Forelimb muscle (tissue), 1 donor: ENCODE measurements at places on chromosomes 7 and 10. TPM values are rescaled to one million over a fixed set of nuclear protein-coding genes. Genes with fewer than 3 reads are reported as not detected.

DNA sequence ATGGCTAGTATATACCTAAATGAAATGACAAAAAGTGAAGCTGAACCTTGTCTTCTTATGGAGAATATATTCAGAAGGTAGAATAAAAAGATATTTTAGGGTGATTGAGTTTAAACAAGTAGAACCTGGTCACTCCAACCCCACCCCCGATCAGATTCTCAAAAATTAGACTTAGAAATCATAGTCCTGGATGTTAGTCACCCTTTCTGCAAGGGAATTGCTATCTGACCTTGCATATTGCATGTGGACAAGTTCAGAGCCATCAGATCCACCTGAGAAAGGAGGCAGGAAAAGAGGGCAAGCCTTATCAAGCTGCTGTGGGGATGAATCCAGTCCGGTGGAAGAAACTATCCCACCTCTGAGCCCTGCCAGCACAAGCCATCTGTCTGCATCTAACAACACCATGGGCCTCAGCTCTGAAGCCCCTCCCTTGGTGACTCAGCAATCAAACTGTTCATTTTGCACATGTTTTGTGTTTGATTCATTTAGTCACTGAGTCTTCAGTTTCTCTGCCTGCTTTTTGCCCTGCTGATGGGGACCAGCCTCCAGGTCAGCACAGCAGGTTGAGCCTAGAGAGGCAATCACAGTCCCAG, 727.3 kb downstream of the AUTS2 start:
- no peak for DNase-seq

- DNase-seq, result no peak
Measured at GRCh38 chr10:10223131-10223530, 794.5 kb upstream of the CELF2 start.

The TFPI2 gene
- polyA plus RNA-seq, result 1.6 TPM

GRCh38 chr7:1015196-1016121, 28.9 kb upstream of the GPR146 start:
- DNase-seq, result no peak

The CDHR1 gene
- 0.96 TPM for polyA plus RNA-seq

GRCh38 chr10:12081470-12081869, 12.7 kb downstream of the DHTKD1 start:
- no peak for DNase-seq

DNA sequence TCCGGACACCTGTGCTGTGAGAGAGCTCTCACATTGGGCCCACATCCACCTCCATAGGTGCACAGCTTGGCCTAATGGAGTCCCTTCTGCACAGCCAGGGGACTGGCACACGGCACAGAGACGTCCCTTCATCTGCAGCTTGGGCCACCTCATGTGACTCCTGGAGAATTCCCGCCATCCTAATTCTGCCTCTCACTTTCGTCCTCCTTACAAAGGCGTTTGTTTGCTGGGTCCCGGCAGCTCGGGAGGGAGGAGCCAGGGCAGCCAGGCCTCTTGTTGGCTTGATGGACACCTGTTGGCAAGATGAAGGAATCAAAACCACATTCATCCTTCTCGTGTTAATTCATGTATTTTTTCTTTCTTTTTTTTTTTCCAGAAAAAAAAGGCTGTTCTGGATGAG, 30.7 kb upstream of the TTYH3 start:
- DNase-seq, result no peak

The TMEM229A gene
- not detected for polyA plus RNA-seq

The TMEM209 gene
- polyA plus RNA-seq, result 10.7 TPM

GRCh38 chr10:50224330-50224952, 26.9 kb downstream of the ASAH2 start:
- DNase-seq, result no peak

The SVOPL gene
- polyA plus RNA-seq, result not detected

DNA sequence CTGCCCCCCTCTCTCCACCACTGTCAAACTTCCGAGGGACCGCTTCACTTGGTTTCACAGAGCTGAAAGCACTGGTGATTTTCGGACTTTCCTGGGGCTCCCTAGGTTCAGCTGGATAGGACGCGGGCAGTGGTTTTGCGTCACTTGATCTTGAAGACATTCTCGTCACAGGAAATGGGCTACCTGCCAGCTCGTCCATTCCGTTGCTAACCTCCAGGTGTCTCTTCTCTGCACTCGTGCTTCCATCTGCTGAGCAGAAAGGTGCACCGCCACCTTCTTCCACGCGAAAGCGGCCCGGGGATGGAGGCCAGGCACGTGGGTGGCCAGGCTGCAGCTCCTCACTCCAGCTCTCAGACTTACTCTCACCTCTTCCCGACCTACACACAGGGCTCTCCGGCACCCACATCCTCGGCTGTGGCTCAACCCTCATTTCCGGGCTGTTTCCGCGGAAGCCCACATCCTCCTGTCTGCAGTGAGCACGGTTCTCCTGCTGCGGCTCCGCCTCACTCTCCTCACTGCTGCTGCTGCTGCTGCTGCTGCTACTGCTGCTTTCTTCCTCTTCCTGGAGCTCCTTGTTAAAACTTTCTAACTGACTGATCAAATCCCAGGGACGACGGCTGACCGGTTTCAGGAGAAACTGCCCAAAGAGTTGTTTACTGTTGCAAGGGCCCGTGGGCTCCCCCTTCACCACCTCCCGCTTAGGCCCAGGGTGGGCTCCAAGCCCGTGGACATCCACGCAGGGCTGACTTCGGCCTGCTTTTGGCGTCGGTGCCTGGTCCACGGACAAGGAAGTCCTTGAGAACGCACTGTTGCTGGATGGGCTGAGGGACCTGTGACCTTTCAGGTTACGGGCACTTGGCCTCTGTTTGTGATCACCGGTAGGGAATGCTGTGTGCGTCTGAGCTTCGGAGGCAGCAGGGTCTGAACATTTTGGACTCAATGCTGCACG, 32.1 kb downstream of the JCAD start:
- DNase-seq, result no peak

The HMX2 gene
- not detected for polyA plus RNA-seq

GRCh38 chr7:42106562-42106961, 130.4 kb downstream of the GLI3 start:
- DNase-seq, result no peak

The CD36 gene
- 333 TPM for polyA plus RNA-seq

The OPN1SW gene
- 2.0 TPM for polyA plus RNA-seq

DNA sequence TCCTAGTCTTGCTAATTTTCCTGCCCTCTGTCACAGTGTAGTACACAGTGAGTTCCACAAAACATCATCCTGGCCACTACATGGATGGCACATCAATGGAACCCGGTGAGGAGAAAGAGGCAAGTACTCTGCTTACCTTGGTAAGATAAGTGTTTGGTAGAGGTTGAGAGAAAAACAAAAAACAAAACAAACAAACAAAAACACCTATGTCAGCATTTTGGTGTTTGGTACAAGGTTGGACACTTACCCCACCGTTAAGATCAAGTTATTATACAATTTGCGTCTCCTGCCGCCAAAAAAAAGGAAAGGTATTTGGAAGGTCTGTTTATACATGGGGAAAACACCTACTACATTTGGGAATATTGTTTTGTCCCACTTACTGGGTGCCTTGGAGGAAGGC, 72.7 kb downstream of the ZNF248 start:
- no peak for DNase-seq

The PSMC2 gene
- polyA plus RNA-seq, result 96.7 TPM
